ENCODE measurements at places on chromosomes 11 and 22. TPM values are rescaled to one million over a fixed set of nuclear protein-coding genes. Genes with fewer than 3 reads are reported as not detected.

Gene CFAP300
- total RNA-seq: 0.96 TPM

Gene GRIK4
- total RNA-seq: 0.14 TPM

Gene C11orf87
- not detected for total RNA-seq

DNA sequence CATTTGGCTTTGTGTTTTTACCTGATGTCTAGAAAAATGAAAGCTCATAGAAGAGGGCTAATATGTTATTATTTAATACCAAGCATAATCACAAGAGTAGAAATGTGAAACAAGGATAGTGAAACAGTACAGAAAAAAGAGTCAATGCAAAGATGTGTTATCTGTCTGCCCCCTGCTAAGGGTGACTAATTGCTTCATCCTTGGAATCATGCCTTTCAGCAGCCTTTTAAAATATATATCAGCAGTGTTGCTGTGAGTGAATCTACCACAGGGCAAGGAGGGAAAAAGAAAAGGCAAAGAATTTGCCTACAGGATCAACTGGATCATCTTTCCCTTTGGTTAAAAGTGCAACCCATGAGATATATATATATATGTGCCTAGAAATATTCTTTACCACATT lies 867.2 kb upstream of the RAG2 start:
- DNase-seq: no peak

GRCh38 chr11:123209591-123209990 lies 14.5 kb upstream of the CLMP start:
- no peak for DNase-seq

DNA sequence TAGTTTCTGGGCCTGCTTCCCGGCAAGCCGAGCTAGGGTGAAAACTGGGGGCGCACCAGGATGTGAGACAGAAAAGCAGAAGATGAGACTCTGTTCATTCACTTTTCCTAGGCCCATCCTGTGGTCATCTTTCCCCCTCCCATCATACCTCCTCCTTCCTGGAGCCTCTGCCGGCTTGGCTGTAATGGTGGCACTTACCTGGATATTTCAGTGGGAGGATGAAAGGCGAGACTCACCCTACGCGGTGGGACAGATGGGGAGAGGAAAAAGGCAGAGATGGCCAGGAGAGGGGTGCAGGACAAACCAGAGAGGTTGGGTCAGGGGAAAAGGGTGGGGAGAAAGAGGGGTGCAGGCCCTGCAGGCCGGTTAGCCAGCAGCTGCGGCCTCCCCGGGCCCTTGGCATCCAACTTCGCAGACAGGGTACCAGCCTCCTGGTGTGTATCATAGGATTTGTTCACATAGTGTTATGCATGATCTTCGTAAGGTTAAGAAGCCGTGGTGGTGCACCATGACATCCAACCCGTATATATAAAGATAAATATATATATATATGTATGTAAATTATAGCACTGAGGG lies 41.5 kb upstream of the NNMT start:
- no peak for DNase-seq

GRCh38 chr11:17561111-17561415 lies 14.0 kb downstream of the OTOG start:
- no peak for DNase-seq

- no peak for DNase-seq
Observed at GRCh38 chr11:70623906-70624597, 225.7 kb downstream of the CTTN start.

DNA sequence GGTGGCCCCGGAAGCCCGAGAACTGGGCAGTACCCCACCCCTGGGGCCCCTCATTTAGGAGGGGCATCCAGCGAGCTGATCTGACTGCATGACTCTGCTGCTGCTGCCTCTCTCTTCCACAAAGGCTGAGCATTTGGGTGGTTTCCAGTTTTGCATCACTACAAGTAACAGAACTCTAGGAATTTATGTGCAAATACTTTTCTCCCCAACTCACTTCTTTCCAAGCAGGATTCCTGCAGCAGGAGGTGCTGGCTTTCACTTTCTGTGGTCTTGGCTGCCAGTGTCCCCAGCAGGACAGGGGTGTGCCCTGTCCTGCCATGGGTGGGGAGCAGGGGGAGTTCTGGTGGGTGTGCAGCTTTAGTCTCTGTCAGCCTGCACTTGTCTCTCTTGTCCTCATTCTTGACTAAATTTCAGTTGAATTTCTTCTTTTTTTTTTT lies 21.2 kb downstream of the UPB1 start:
- peak; percentile 65 for DNase-seq

DNA sequence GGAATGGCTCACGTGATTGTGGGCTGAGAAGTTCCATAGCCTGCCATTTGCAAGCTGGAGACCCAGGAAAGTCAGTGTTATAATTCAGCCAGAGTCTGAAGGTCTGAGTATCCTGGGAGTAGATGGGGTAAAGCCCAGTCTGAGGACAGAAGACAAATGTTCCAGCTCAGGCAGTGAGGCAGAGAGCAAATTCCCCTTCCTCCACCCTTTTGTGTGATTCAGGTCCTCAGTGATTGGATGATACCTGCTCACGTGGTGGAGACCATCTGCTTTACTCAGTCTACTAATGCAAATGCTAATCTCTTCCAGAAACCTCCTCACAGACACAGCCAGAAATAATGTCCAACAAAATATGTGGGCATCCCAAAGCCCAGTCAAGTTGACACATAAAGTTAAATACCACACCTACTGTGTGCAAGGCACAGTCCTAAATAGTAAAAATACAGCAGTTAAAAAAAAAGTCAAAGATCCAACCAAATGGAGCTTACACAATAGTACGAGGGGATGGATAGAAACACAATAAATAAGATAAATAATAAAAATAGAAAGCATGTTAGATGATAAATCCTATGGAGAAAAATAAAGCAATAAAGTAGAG lies 13.2 kb upstream of the APOL6 start:
- DNase-seq: no peak

DNA sequence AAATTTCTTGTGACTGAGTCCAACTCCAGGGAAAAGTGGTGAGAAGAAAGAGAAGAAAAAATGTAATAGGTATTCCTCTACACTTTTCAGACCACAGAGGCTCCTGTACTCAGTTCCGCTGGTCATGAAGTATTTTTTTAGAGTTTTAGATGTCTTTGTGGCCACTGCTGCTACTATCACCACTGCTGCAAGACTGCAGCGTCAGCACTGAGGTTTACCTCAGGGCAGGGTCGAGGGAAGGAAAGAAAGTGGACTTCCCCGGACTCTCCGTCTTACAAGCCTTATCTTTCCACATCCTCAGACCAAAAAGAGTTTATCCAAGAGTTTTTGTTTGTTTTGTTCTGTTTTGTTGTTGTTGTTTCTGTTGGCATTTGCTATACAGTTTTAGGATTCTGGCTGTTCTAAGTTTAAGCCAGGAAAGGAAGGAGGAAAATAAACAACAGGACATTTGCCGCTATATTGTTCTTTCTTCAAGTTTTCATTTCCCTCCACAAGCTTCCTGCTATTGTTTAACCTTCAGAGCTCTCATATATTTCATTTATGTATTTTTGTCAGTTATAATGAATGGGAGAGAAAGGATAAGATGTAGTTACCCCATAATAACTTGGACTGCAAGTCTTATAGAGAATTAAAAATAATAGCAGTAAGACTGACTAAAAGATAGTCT lies 919.3 kb downstream of the NTM start:
- DNase-seq: no peak

GRCh38 chr11:96447208-96448110 lies 57.6 kb downstream of the JRKL start:
- DNase-seq: no peak
